ENCODE measurements at places on chromosomes 16 and 17.

GRCh38 chr16:54418903-54419302 lies 132.3 kb upstream of the IRX3 start:
- DNase-seq = no peak

DNA sequence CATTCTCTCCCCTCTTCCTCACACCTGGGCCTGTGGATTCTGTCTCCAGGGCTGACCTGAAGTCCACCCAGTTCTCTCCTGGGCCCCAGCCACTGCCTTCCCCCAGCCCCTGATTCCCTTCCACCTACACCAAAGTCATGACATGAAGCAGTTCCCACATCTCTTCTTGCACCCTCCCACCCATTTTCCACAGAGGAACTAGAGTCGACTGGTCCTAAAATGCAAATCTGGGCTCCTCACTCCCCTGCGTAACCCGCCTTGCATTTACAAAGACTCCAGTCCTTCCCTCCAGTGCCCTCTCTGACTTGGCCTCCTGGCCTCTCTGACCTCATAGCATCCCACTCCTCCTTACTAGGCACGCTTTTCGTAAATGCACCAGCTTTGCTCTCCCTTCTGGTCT lies 14.8 kb downstream of the COX6A2 start:
- DNase-seq = no peak

DNA sequence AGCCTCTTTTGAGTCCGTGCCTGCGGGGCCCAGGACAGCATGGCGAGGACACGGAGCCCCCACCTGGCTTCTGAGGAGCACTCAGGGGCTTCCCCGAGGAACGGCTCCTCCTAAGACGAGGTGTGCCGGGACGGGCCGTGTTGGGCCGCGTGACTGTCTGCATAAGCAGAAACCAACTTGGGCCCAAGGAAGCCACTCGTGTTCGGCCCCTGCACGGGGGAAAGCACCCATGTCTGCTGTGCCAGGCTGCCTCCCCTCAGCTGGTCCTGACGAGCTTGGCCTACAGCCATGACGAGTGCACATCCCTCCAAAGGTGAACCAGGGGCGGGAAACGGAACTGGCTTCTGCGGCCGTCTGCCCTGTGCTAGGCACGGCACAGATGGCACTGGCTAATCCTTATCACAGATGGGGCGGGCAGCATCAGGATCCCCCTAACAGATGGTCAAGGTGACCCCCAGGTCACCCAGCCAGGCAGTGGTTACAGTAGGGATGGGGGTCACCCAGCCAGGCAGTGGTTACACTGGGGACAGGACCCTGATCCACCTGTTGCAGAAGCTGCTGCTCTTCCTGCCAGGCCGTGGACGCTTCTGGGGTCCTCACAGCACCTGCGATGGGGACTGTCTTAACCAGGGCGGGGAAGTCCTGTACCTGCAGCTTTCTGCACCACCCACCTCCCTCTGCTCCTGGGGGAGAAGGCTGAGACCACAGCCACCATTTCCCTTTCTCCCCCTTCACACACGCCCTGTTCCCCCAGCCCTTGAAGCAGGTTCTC lies 25.6 kb downstream of the MRM3 start:
- no peak for DNase-seq

- DNase-seq = no peak
Measured at GRCh38 chr17:60277258-60277657, 114.7 kb downstream of the USP32 start.

DNA sequence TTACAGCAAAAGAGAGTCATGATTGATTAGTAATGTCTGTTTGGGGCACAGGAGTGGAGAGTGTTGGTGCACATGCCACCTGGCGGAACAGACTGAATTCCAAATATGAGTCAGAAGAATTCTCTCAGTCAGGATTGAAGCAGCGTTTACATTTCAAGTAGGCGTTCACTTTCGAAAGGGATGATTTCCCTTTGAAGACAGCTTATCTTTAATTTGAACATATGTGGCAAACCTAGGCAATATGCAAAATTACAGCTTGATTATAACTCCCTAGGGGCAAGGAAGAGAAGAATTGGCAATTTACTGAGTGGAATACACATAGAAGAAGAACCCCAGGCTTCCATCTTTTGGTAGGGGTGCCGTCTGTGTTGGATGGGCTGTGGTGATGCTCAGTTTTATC lies 235.8 kb downstream of the HAPSTR1 start:
- no peak for DNase-seq

DNA sequence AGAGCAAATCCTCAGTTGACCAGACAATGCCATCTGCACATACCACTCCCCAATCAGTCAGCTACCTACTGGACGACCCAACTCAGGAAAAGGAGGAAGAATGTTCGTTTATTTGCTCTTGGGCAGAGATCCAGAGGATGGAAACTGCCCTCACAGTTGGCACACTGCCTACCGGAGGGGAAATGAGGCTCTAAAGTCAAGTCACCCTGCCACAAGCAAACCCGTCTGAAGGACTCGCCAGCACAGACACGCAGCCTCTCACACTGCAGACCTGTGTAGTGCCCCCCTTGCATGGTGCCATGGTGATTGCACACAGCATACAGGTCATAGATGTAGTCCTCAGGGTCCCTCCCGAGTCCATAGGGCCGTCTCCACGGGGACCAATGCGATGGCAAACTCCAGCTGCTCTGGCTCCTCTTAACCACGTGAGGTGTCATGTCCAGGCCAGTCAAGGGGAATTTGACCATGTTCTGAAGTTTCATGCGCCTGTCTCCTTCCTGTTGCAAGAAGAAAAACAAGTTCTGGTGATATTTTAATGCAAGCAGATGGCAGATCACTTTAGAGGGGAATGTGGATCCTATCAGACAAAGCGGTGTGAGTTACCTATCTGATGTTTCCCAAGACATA lies 69.5 kb downstream of the USP31 start:
- DNase-seq = no peak

GRCh38 chr17:79866791-79867518 lies 27.7 kb upstream of the CBX4 start:
- no peak for DNase-seq

DNA sequence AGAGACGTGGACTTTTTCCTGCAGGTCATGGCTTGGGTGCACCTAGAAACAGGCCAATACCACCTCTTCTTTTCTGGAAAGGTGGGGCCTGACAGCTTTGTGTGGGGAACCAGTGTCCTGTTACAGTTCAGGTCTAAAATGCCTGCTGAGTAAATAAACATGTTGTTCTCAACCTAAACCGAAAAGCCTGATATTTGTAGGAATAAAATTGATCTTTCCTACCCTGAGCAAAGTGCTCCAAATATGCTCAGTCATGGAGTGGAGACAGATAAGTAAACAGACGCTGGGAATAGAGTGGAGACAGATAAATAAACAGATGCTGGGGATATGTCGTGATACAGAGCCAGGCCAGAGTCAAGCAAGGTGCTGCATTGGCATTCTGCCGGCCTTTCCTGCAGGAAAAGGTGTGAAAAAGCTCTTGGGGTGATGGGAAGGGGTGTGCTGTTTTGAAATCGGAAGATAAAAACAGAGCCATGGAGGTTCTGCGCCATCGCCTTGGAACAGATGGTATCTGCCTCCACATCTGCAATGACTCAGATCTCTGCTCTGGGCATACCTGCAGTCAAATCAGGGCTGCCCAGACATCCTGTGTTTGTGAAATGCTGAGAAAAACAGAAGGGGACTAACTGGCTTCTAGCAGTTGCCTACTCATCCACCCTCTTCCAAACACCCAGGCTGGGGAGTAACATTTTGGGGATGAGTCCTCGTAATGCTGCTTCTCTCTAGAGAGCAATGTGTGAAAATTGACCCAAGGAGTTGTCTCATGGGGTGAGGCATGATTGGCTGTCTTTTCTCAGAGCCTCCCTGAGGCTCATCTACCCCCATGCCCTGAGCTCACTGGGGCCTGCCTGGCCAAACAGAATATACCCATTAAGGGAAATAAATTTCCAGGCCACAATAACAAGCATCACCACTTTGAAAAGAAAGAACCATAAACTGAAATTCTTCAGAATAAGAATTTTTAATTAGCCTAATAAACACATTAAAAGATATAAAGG lies 16.8 kb upstream of the TRPV2 start:
- DNase-seq = no peak

- DNase-seq = no peak
Measured at GRCh38 chr16:46772463-46772862, 24.3 kb upstream of the MYLK3 start.

GRCh38 chr16:68921637-68922036 lies 78.3 kb downstream of the TANGO6 start:
- DNase-seq = no peak

Measured in T follicular helper cell (primary cell).